IPS-NIHi11 (cell line): ENCODE measurements at places on chromosomes 4 and X.

- DNase-seq = peak; percentile 38
Measured at GRCh38 chrX:49291615-49292337, 11.7 kb upstream of the GAGE10 start.

DNA sequence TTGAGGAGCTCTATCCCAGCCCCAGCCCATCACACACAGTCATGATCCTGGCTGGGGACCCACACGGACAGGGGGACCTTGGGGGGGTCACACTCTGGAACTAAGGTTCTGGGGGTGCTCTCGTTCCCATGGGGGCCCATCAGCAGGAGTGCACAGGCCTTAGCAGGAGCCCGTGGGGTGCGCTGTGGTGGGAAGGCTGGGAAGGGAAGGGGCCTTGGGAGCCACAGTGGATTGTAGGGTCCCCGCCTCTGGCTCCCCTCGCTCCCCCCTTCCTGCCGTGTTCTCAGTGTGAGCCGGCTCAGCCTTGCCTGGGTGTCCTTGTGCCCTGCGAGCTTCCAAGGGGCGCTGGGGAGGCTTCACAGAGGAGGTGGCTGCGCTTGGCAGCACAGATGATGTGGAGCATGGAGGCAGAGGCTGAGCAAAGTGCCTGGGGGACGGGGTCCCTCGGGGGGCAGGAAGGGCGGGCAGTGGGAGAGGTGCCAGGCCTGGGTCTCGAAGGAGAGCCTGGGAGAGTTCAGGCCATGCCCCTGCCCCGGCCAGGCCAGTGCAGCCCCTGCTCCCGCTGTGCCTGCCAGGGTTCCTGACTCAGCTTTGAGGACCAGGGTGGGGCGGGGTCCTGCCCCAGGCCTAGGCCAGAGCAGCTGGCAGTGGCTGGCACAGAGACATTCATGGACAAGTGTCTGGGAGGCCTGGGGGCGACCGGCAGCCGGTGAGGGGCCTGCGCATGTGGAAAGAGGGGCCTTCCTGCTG lies 5.5 kb upstream of the HGFAC start:
- no peak for DNase-seq

DNA sequence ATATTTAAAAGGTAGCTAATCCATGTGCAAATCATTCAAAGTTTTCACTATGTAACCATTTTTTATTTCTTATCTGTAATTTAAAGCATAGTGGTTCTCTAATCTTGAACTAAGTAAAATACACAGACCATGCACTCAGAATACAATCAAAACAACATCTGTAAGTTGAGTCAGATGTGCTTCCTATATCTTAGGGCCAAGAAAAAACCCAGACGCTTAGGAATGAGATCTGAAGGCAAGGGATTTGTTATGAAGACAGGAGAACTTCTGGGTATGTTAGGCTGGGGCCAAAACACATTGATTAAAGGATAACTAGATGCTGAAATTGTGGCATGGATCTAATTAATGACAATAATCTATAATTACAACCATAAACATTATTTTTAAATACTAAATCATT lies 120.3 kb downstream of the PDE5A start:
- no peak for DNase-seq

DNA sequence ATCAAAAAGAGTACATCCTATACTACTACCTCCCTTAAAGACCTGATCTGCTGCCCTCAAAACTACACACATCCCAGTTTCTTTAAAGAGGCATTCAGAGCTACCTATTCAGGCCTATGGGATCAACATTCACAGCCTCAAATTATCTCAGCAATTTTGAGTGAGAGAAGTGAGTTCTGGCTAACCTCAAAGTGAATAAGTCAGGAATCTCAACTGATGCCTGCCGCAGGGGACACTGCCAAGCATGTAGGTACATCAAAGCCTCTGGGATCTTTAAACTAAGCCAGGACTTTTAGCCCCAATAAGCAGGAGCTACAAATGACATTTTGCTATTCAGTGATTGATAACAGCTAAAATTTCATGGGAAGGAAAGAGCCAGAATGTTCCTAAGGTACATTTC lies 11.6 kb downstream of the GRPR start:
- no peak for DNase-seq

GRCh38 chr4:99635601-99636000 lies 22.0 kb downstream of the C4orf54 start:
- no peak for DNase-seq

DNA sequence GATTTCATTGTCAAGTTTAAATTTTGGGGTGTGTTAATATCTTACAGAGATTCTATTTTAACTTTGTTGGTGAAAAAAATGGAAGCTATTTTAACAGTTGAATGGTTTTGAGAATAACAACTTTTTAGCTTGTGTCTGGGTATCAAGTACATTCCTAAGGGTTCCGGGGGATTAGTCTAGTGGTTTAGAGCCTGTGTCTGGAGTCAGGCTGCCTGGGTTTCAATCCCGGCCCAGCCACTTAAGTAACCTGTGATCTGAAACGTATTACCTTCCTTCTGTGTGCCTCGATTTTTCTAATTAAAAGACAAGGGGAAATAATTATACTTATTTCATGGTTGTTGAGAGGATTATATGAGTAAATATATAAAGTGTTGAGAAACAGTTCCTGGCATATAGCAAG lies 288.6 kb upstream of the NR3C2 start:
- no peak for DNase-seq

DNA sequence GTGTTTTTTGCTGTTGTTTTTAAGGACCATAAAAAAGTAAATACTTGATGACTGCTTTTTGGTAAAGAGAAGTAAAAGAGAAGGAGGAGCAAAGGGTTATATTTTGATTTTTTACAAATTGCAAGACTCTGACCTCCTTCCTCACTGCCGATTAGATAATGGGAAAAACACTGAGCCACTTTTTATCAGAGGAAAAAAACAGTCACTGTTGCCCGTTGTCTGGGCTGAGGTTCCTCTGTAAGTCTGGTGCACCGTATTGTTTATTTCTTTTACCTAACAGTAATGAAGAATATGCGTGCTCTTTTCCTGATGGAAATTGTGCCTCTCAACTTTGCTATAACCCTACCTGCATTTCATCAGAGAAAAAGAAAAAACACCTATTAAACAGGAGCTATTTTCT lies 178.7 kb upstream of the EMCN start:
- no peak for DNase-seq

GRCh38 chr4:76277667-76278066 lies 26.1 kb downstream of the FAM47E start:
- DNase-seq = no peak
